Hematopoietic multipotent progenitor cell treated with erythropoietin and hydrocortisone succinate and interleukin-3 and kit ligand, for 4 days (in vitro differentiated cells): ENCODE measurements at places on chromosomes 4 and X.

- DNase-seq: no peak
Observed at GRCh38 chr4:54256491-54257486, 27.7 kb downstream of the PDGFRA start.

- no peak for DNase-seq
Observed at GRCh38 chr4:153335665-153336064, 8.8 kb upstream of the MND1 start.

- no peak for DNase-seq
Observed at GRCh38 chr4:160562661-160563060, 1459.8 kb downstream of the RAPGEF2 start.

GRCh38 chr4:32684160-32684559 lies 1964.0 kb downstream of the PCDH7 start:
- no peak for DNase-seq
